BJ (cell line): ENCODE measurements at places on chromosomes 1 and 21.

DNA sequence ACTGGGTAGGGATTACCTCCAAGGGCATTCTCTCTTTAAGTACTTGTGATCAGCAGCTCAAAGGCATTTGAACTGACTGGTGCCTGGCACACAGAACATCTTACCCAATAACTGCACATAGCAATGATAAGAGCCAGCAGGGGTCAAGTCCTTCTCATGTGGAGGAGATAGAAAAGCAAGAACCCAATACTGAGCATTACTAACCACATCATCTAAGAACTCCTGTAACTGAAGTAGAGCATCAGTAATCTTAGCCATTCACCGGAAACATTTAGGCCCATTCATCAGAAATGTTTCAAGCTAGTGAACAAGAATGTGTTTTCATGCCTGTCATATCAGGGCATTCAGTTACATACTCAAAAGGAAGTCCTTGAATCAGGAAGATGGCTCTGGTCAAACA is 33.6 kb upstream of the THEM4 start:
- no peak for DNase-seq

DNA sequence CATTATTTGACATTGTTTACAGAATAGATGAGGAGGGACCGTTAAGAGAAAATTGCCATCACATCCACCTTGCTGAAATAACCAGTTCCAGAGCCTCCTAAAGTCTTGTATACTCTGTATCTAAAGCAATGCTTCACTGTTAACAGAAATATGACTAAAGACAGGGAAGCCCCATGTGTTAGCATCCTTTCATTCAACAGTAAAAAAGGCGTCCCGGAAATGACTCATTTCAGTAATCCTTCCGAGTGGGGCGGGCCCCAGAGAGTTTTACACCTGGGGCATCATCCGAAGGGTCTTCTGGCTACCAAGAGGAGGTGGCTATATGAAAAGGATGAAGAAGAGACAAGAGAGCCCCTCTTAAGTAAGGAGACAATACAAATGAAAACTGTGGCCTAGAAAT is 227.2 kb downstream of the SLC45A1 start:
- no peak for DNase-seq

DNA sequence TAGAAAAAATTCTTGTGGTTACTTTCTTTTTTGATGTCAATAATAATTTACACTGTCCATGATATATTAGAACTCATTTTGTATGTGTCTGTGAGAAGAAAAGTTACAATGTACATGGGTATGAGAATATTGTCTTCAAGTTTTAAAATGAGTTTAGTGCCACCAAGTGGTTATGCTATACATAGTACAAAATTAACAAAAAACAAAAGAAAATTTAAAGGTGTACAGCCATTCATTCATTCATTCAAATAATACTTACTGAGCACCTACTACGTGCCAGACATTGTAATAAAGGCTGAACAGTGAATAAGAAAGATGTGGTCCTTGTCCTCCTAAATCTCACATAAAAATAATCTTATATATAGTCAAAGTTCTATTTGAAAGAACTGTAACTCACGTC is 27.7 kb downstream of the UCHL5 start:
- no peak for DNase-seq

GRCh38 chr1:51669272-51669671 is 52.4 kb downstream of the OSBPL9 start:
- DNase-seq = no peak

GRCh38 chr1:61457526-61458040 is 267.4 kb downstream of the TM2D1 start:
- DNase-seq = no peak

GRCh38 chr1:173234899-173235298 is 27.8 kb upstream of the TNFSF4 start:
- DNase-seq = no peak

DNA sequence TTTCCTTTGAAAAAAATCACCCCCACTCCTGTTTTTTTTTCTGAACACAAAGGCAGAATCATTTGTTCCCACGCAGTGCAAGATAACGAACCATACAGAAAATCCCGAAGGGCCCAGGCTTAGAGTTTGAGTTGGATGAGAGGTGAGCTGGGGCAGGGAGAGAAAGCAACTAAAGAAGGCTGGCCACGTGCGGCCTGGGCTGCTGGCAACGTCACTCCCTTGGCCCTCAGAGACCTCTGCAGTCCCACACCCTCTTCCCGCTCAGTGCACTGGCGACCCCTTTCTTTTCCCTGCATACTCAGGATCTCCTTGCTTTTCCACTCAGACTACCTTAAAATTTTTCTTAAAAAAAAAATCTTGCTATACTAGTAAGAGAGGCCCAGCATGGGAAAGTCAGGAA is 28.2 kb upstream of the CRNN start:
- no peak for DNase-seq

GRCh38 chr1:91603409-91603808 is 102.8 kb downstream of the CDC7 start:
- DNase-seq = no peak

GRCh38 chr1:69421286-69421685 is 146.4 kb upstream of the LRRC7 start:
- DNase-seq = no peak

GRCh38 chr1:221174330-221174993 is 295.2 kb downstream of the HLX start:
- DNase-seq = no peak

GRCh38 chr21:40714536-40714935 is 132.4 kb downstream of the DSCAM start:
- DNase-seq = no peak

DNA sequence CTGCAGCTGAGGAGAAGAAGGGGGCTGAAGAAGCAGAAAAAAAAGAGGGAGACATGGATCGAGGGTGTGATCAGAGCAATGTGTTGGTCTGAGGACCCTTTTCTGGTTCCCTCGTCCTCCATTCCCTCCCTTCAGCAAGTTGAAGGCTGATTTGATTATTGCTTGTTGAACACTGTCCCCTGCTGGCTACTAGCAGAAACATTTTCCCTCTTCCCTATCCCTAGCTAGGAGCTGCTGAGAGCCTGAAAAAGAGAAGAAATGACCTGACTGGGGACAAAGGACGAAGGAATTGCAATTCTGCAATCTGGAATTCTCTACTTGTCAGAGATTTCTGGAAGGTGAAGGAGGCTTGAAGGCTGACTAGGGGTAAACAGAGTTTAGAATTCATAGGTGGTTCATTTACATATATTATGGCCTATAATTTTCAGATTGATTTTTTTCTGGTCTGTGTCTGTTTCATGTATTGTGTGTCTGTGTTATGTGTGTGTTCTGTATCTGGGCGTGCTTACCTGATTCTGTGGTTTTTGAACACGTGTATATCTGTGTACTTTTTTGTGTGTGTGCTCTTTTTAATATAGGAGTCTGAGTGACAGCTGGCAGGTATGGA is 9.8 kb downstream of the NHLH1 start:
- DNase-seq = no peak

DNA sequence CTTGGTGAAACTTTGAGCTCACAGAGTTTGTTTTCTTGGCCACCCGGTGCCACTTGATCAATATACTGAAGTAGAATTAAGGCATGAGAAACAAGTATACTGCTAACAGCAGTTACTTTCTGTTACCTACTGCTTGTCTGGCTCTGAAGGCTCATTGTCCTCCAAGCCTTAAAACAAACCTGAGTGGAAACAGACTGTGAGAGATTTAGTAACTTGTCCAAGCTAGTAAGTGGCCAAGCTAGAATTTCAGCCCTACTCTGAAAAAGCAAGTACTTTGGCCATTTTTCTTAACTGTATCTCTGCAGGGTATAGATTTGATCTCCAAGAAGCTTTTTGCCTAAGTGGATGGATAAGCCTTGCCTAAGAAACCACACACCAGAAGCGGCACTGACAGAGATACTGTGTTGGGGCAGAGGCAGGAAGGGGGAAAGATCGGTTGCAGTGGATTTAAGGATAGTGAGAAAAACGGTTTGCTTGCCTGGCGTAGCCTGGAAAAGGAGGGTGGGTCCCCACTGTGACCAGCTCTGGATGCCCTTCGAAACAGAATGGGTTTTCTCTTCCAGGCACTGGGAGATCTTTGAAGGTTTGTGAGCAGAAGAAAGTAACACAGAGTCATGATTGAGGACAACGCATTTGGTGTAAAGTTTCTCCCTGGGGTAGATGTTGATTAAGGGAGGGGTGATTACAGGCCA is 2.1 kb upstream of the MACO1 start:
- no peak for DNase-seq

- no peak for DNase-seq
Observed at GRCh38 chr1:145796753-145797152, 27.1 kb downstream of the RNF115 start.

DNA sequence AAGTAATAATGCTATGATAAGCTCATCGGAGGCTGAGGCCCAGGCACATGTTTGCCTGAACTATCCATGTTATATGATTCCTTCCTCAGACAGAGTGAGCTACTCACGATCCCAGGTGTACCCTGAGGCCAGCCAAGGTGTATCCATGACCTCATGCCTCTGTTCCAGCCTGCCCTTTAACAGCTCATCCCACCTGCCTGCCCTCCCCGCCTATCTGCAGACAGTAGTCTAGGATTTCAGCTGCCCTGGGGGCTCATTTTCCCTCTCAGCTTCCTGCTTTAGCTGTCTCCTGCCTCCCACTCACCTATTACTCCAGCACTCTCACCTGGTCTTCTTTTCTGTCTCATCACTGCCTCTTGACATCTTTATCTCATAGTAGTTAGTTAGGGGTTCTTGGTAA is 1.9 kb upstream of the IL24 start:
- no peak for DNase-seq

DNA sequence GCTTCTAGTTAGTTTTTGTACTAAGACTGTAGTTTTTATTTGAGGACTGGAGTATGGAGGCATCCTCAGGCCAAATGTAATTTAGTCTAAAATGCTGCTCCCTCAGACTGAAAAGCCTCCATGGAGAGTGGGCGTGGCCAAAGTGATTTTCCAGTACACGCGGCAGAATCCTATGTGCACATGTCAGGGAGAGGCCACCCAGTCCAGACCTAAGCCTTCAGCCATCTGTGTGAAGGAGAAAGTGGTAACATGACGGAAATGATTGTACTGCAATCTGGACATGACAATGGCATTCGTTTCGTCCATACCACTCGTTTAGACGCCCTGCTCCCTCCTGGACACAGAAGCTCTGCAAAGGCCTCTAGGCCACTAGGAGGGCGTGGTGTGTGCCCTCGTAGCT is 56.2 kb downstream of the PCP4 start:
- no peak for DNase-seq

DNA sequence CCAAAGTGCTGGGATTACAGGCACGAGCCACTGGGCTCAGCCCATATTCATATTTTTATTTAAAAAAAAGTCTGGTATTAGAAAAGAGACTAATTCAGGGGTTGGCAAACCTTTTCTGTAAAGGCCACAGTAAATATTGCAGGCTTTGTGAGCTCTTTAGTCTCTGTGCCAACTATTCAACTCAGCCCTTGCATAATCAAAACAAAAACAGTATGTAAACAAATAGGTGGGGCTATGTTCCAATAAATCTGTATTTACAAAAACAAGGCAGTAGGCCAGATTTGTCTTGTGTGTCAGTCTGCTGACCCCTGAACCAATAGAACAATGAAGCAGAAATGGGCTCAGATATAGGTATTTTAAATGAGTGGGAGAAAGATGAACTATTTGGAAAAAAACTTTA is 49.3 kb downstream of the CDC42BPA start:
- no peak for DNase-seq

DNA sequence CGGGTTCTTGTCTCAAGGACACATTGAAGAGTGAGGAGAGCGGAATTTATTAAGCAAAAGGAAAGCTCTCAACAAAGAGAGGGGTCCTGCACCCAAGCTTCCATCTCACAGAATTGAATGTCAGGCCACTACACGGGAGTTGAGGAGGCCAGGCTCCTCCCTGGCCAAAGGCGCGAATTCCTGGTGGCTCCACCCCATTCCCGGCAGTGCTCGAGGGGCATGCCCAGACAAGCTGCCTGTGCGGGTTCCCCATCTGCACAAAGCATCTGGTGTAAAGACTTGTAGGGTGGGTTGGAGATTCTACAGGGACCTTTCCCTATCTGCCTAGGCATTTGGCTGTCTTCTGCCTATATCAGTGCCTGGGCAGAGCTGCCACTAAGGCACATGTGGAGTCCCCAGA is 648.5 kb upstream of the PKN2 start:
- DNase-seq = no peak

DNA sequence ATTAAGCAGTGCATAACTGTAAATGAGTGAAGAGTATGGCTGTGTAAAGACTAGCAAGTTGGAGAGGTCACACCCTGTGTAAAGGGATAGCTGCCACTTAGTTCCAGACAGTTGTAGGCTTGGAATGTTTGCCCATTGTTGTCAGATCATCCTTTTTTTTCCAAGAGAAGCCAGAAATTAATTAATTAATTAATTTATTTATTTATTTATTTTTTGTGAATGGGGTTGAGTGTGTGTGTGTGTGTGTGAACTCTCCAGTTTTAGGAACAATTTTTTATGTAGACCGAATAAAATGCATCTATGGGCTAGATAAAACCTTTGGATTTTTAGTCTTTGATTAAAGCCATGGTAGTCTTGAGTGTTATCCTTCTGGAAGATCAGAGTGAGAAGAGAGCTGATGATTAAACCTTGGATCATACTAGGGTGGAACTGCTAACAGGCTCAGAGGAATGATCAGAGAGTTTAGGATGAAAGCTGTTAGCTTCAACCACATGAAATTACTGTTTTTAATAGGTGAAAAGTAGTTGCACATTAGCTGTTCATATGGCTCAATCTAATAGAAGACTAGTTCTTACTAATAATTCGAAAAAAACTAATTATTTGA is 58.4 kb downstream of the OSBPL9 start:
- DNase-seq = no peak

GRCh38 chr1:64881281-64881680 is 85.1 kb downstream of the JAK1 start:
- DNase-seq = peak; percentile 27

GRCh38 chr1:167905671-167906070 is 8.3 kb downstream of the ADCY10 start:
- DNase-seq = no peak

DNA sequence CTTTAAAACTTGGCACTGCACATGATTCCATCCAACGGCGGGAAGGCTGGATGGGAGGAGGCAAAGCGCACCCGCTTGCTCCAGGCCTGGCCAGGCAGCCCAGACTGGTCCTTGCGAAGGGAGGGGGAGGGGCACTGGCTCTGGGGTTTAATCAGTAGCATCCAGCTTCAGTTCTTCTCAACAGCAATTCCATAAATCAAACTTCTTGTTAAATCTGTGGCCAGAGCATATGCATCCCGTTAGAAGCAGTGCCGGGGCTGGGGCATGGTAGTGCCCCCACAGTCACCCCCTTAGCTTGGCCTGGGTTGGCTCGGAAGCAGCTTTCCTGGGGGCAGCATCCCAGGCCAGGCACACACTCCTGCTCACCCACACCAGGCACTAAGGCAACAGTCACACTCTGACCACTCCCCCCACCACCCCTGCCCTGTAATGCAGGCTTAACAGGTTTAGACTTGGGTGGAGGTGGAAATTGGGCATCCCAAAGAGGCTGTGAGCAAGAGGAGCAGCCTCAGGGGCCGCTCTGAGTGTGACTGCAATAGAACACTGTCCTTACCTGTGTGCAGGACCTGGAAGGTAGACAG is 94.1 kb upstream of the CASZ1 start:
- DNase-seq = no peak

GRCh38 chr1:72283307-72284083 is 1.2 kb upstream of the NEGR1 start:
- DNase-seq = peak; percentile 43
